ENCODE measurements at places on chromosomes 1 and 21.

GRCh38 chr1:35452106-35452774 lies 105.0 kb downstream of the KIAA0319L start:
- no peak for DNase-seq

DNA sequence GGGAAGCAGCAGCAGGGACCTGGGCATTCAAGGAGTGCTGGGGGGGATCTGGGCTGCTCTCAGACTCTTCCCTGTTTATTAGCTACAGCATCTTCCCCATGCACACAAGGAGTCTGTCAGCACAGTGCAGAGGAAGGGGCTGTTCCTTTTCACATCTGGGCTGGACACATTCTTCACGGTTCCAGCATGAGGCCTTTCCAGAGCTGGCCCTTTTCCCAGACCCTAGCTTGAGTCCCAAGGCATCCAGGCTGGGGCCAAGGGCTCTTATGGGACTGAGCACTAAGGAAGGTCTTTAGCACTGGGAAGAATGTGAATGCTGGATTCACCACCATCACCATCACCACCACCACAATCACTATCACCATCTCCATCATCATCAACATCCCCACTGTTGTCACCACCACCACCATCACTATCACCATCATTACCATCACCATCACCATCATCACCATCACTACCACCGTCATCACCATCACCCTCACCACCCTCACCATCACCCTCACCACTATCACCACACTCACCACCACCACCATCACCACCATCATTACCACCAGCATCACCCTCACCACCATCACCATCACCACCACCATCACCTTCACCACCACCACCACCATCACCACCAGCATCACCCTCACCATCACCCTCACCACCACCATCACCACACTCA lies 28.4 kb downstream of the PARK7 start:
- no peak for DNase-seq

GRCh38 chr1:6111571-6111970 lies 65.9 kb downstream of the KCNAB2 start:
- peak; percentile 96 for DNase-seq

DNA sequence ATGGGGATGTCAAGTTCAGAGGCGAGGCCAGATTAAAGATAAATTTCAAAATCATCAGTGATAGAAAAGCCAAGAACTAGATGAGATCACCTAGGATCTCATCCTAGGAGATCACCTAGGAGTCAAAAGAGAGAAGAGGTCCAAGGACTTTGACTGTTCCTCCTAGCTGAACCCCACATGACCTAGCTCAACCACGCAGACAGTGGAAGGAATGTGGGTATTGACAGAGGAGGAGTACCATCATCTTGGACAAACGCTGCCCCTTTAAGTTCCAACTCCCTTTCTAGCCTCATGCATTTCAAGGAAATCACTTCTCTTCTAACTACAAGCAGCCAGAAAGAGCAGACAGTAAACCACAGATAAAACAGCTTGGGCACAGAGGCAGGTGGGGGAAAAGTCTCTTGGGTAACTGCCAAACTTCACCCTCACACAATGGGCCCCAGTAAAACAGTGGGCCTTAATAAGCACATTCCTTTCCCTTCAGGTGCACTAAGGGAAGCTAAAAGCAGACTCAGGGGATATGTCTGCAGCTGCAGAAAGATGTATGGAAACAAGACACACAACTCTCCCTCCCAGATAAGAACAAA lies 12.5 kb upstream of the FAM76A start:
- no peak for DNase-seq

DNA sequence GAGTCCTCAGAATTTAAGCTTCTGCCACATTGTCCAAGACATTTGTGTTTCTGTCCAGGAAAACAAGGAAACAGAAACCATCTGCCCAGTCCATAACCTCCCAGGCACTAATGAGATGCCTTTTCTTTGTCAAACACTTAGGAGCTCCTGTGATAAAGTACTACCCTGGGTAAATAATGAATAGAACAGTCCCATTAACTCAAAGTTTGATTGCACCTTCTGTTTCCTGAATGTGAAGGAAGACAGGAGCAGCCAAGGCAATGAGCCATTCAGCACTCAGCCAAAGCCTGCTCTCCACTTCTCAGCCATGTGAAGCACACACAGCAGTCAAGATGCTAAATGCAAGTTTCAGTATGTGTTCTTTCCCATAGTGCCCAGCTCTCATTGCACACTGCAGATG lies 199.8 kb downstream of the SEC16B start:
- DNase-seq: peak; percentile 80

GRCh38 chr21:36377391-36377842 lies 7.8 kb upstream of the CHAF1B start:
- DNase-seq: no peak

GRCh38 chr1:215262106-215262505 lies 179.6 kb downstream of the KCNK2 start:
- DNase-seq: no peak

GRCh38 chr1:156089704-156090103 lies 7.4 kb upstream of the MEX3A start:
- no peak for DNase-seq

DNA sequence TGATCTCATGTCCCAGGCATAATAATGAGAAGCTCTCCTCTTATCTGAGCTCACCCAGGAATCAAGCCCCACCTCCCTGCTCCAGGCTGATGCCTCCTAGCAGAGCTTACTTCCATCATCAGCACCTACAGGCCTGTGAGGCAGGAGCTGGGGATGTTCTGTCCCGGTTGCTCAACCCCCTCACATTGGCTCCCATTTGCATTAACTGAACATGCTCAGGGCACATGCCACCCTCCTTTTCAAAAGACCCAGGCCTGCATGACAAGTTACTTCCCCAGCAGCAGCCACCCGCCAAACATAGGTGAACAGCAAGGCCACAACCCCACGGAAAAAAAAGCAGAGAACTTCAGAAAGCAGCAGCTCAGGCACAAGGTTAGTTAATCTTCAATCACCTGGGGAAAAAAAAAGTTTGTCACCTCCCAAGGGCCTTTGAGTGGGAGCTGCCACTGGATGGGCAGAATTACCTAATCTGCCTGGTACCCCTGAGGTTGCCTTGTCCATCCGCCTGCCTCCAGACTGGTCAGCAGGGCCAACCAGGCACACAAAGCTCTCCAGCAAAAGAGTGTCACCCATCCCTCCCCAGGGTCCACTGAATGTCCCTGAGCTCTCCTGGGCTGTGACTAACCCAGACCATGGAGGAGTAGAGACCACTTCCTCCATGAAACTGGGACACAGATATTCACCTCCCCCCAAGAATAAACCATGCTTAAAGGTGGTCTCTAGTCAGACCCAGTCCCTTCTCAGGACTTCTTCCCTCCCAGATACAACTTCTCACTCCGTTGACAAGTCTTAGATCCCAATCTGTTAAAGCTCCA lies 4.4 kb downstream of the KCNN3 start:
- DNase-seq: no peak

GRCh38 chr1:73775896-73776295 lies 422.1 kb downstream of the LRRIQ3 start:
- no peak for DNase-seq

GRCh38 chr1:220153147-220153546 lies 59.2 kb downstream of the IARS2 start:
- DNase-seq: no peak

DNA sequence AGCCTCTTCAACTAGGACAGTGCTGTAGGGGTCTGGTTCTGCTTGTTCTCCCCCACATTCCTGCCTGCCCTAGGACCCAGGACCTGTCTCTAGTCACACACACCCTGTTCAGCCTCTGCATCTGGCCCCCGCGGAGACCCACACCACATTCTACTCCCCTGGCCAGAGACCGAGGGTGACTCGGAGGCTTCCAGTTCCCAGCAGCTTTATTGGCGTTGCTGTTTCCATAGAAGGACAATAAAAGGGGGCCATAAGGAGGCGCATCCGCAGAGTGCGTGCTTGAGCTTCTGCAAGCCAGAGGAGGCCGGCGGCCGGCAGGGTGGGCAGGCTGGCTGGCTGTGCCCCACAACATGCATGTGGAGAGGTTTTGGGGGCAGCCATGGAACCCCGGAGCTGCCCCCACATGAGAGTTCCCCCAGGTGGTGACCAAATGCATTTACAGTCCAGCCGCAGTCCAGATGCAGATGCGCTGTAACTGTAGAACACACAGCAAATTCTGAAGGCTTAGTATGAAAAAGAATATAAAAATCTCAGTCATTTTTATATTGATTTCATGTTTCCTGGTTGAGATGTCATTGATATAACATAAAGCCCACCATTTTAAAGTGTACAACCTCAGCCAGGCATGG lies 52.4 kb downstream of the PDE9A start:
- DNase-seq: no peak

- no peak for DNase-seq
Observed at GRCh38 chr1:174074757-174075156, 52.6 kb upstream of the RC3H1 start.

DNA sequence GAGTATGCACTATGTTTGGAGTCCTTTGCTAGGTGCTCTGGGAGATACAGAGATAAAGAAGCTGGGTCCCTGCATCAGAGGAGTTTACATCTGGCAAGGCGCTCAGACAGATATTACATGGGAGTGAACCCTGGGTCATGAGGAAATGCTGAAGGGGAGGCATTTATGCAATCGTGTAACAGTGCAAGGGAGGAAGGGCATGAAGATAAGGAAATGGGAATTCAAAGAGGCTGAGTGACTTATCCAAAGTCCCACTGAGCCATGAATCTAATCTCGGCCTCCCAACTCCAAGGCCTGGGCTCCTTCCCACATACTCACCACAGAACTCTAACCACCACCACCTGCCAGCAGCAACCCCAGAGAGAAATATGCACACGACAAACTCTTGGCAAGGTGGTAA lies 51.6 kb downstream of the FAM163A start:
- DNase-seq: no peak

DNA sequence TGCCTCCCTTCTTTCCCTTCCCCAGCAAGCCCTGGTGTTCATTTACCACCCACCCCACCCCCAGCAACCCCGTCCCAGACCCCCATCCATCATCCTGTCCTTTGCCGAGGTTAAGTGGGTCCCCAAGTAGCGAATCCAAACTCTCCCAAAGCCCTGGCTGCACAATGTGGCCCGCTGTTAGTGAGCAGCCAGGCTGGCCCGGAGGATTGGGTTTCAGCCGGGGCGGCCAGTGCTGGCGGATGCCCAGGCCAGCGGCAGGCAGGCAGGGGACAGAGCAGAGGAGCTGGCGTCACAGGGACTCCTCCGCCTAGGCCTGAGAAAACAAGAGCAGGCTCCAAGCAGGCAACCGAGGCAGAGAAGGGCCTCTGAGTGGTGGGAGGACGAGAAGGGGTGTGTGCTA lies 61.4 kb downstream of the EPHB2 start:
- no peak for DNase-seq

GRCh38 chr1:80535466-80535865 lies 1265.3 kb upstream of the ADGRL2 start:
- DNase-seq: no peak

DNA sequence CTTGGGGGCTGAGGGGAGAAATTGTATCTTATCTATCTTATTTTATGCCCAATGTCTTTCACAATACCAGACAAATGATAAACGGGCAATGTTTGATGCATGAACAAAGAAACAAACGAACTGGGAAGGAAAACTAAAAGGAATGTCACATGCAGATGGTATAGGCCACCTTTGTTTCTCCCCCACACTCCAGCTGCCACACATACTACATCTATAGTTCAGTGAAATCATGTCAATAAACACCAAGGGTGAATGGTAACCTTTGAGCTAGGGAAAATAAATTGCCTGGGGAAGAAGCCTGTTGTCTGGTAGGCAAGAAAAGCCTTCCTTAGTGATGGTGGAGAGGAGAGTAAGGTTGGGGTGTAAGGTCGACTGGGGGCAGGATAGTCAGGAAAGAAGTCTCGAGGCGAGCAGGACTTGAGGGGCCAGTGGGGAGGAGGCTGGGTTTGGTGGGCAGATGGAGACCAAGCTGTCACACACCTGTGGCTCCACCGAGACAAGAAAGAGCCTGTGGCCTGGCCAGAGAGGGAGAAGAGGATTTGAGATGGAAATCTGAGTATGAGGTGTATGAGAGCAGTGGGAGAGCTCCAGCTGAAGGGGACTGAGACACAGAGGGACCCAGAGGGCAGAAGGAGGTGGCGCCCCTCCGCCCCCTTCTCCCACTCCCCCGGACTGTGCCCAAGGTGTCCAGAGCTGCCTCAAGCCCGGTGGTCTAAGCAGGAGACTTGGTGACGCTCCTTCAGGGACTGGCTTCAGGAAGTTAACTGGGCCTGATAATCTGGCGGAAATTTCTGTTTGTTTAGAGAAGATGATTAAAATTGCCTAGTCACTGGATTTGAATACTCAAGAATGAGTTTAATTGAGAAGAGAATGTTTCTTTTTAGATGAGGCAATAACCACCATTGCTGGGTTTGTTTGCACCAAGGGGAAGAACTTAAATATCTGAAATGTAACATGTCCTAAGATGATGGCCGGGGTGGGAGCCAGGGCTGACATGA lies 37.3 kb downstream of the ATF3 start:
- DNase-seq: no peak

DNA sequence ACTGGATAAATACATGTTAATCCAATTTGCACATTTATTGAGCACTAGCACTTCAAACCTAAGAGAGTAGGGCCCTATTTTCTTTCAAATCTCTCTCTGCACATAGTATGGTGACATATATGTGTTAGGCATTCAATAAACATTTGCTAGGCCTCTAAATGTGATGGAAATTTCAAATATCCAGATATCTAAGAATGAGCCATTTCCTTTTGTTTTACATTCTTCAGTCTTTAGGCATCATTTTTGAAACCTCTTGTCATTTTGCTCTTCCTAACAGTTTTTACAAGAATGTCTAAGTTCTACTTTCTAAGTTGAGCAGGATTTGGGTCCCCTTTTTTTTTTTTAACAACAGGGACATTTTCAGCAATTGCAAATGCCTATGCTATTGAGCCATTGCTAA lies 395.7 kb upstream of the ST6GALNAC5 start:
- DNase-seq: no peak

GRCh38 chr1:63703701-63704107 lies 70.1 kb upstream of the ROR1 start:
- DNase-seq: peak; percentile 67

- no peak for DNase-seq
Observed at GRCh38 chr1:24540906-24541710, 14.8 kb upstream of the NCMAP start.

DNA sequence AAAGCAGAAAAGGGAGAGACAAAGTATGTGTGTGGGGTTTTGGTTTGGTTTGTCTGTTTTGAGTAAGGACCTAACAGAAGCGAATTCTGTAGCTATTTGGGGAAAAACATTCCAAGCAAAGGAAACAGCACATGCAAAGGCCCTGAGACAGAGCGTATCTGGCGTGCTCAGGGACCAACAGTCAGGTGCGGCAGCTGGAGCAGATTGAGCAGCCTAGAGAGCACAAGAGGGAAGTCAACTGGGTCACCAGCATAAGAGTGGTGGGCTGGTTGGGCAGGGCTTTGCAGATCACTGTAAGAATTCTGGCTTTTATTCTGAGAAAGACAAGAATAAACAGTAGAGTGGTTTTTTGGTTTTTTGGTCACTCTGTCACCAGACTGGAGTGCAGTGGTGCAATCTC lies 11.8 kb downstream of the TGFBR3 start:
- no peak for DNase-seq

GRCh38 chr21:34280389-34280795 lies 83.4 kb upstream of the KCNE2 start:
- DNase-seq: no peak
